Left lobe of liver (tissue), 2 donors: ENCODE measurements at places on chromosomes 16 and 17. TPM values are rescaled to one million over a fixed set of nuclear protein-coding genes. Genes with fewer than 3 reads are reported as not detected.

- no peak for DNase-seq
These were observed 2.1 kb upstream of the TM4SF5 start for GRCh38 chr17:4769628-4770027.

- DNase-seq = peak; percentile 79
These were observed 8.2 kb downstream of the PRPSAP1 start for GRCh38 chr17:76345377-76345974.

DNA sequence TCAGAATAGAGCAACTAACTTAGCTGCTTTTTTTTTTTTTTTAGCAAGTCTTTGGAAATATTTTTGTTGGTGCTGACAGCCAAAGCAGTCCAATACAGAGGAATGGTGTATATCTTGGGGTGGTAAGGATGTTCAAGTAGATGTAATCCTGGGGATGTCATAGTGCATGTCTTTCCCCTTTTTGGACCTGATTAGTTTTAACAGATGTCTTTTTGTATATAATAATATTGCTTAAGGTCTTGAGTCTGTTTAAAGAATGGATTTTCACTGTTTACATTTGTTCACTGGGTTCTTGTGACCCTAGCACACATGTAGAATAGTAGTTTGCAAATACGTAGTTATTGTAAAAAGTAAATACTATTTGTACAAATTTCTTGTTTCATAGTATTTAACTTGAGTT is 7.9 kb downstream of the TAF15 start:
- DNase-seq = no peak

DNA sequence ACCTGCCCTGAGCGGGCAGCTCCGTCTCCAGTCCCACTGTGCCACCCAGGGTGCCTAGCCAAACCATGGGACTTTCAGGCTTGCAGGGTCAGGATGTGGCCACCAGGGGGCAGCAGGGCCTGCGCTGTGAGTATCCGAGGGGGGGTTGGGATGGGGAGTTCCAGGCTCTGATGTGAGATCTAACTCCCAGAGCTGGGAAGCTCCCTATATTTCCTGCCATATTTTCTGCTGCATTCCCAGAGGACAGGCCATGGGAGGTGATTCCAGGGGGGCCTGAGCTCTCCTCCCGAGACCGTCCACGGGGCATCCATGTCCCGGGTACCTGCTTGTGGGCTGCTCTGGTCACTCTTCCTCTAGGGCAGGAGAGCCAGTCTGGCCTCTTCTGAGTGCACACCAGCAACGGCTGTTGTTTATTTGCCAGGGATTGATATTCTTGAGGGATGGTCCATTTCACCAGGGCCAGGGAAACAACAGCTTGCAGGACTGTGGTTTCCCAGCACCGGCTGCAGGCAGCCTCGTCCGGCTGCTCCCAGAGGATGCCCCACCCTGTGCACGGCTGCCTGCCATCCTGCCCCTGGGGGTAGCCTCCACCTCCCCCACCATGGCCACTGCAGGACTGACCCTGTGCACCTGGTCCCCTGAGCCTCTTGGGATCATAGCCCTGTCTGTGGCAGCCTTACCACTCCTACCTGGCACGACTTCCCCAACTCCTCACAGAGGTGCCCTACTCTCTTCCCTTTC is 1.2 kb downstream of the GPR142 start:
- DNase-seq = peak; percentile 78

KRTAP16-1 gene
- not detected for total RNA-seq

DOC2A gene
- total RNA-seq = 0.15 TPM

LCMT1 gene
- 7.0 TPM for total RNA-seq

C16orf74 gene
- 0.30 TPM for total RNA-seq
